ENCODE measurements at places on chromosomes 3 and 15. TPM values are rescaled to one million over a fixed set of nuclear protein-coding genes. Genes with fewer than 3 reads are reported as not detected.

Gene PAK2
- 22.1 TPM for total RNA-seq

Gene B3GNT5
- total RNA-seq, result 5.8 TPM

Gene SLC35G2
- 6.3 TPM for total RNA-seq

Gene BRK1
- 149 TPM for total RNA-seq

Gene ZDHHC3
- total RNA-seq, result 65.3 TPM

Gene CPN2
- not detected for total RNA-seq

Gene ABI3BP
- 6.8 TPM for total RNA-seq

Gene MON1A
- total RNA-seq, result 8.9 TPM

Data from pericardium fibroblast (primary cell).